ENCODE measurements at places on chromosomes 3 and 15.

DNA sequence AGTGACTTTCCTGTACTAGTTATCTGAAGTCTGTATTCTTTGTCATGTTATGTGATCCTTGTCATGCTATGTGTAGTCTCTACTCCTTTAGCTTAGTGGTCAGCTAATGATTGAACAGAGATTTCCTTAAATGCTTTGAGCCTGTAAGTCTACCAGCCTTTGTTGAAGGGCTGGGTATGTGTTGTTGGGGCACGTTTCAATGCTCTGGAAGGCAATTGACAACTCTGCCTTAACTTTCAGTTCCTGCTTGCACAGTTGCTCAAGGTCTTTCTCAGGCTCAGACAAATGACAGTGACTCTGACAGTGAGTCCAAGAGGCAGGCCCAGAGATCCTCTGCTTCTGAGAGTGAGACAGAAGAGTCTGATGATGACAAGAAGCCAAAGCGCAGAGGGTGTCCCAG is 89.3 kb downstream of the CHD2 start:
- no peak for DNase-seq

GRCh38 chr3:181176601-181177000 is 187.1 kb upstream of the DNAJC19 start:
- no peak for DNase-seq

DNA sequence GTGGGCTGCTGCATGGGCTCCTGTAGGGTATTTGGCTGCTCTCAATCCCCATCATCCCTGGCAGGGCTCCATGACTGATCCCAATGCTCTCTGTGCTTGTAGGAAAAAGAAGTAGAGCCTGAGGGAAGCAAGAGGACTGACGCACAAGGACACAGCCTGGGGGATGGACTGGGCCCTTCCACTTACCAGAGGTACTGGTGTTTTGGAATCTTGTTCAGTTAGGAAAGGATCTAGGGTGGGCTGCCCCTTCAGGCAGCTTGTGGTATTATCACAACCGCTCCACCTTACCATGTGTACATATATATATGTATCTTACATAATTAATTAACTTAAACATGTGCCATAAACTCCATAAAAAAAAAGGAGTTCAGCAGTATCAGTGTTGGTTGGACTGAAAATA is 1.3 kb downstream of the SLC28A2 start:
- DNase-seq: no peak

DNA sequence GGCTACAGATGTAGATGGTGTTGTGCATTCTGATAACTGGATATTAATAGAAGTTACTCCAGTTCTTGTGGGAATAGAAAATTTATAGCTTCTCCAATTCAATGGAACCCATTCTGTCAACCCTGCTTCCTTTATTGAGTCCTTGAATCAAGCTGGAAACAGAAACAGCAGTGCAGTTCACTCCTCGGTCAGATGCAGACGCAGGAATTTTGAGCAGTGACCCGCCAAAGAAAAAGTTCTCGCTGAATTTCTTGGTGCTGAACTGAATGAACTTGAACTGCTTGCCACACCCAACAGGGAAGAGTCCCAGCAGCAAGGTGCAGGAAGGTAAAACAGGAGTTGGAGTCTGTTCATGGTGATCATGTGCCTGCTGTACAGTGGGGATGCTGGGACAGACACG is 10.3 kb downstream of the HRH1 start:
- DNase-seq: no peak

GRCh38 chr15:84606653-84607120 is 5.9 kb downstream of the ZSCAN2 start:
- no peak for DNase-seq

DNA sequence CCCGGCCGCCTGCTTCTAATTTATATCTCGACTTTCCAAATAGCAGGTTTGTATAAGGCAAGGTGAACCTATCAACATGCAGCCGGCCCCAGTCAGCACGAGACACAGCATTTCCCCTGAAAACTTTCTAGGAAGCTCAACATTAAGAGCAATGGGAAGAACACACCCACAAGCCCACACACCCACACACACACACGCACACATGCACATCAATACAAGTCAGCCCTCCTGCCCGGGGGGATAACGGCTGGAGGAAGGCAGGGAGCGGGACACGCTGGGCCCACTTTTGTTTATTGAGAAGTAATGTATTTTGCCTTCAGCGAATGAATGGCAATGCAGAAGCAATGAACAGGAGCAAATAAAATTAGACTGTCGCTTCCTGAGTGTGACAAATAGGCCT is 83.5 kb downstream of the PCSK6 start:
- no peak for DNase-seq

- no peak for DNase-seq
These were observed 1.7 kb upstream of the RARB start for GRCh38 chr3:25426408-25426807.

DNA sequence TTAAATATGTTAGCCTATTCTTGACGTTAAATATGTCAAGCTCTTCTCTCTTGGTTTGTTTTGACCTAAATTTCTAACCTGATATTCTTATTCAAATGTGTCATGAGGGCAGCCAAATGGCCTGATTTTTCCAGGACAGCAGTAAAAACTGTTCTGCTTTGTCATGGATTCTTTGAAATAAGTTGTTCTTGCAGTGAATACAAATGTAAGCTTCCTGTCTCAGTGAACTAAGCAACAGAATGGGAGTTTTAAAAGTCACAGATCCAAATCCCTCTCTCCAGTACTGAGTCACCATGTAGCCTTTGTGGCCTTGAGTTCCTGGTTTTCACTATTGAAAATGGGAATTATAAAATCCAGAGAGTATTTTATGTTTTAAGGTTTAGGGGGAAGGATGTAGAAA is 301.8 kb downstream of the NLGN1 start:
- DNase-seq: no peak

DNA sequence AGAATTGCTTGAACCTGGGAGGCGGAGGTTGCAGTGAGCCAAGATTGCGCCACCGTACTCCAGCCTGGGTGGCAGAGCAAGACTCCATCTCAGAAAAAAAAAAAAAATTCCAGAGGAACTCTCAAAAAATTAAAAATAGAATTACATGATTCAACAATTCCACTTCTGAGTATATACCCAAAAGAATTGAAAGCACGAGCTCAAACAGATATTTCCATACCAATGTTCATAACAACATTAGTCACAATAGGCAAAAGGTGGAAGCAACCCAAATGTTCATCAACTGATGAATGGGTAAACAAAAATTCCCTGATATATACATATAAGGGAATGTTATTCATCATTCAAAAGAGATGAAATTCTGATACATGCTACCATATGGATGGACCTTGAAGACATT is 16.9 kb upstream of the MORF4L1 start:
- DNase-seq: no peak

GRCh38 chr15:49742381-49742780 is 121.5 kb downstream of the DTWD1 start:
- DNase-seq: no peak

GRCh38 chr3:13348661-13349396 is 71.3 kb downstream of the NUP210 start:
- no peak for DNase-seq

GRCh38 chr15:80906159-80906766 is 83.4 kb downstream of the MESD start:
- DNase-seq: no peak

- DNase-seq: no peak
These were observed 26.3 kb downstream of the ESYT3 start for GRCh38 chr3:138460536-138461205.

GRCh38 chr3:171801738-171802589 is 8.3 kb downstream of the PLD1 start:
- no peak for DNase-seq

GRCh38 chr3:31275583-31275982 is 257.1 kb upstream of the STT3B start:
- DNase-seq: no peak

DNA sequence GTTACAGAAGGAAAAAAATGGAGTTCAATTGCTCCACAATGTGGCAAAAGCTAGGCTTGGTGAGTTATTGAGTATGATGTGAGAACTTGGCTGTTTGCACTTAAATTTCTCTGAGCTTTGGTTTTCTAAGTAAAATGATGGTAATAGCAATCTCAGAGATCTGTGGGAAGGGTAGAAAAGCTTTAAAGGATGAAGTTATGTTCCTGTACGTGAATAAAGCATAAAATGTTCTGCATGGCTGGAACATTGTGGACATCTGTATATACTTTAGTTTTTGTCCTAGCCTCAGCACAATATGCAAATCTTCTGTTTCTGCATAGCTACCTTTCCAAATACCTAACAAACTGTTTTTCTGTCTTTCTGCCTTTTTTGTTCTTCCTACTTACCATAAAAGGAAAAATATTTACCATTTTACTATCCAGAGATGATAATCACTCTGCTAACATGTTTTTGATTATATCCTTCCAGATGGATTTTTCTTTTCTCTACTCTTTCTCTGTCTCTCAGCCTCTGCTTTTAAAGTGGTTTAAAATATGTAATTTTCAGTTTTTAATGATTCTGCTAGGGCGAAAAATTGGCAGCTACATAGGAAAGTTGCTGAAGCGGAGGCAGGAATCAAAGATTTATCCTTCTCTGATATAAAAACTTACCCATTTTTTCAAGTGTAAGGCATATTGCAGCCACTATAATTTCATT is 188.1 kb downstream of the FNDC3B start:
- DNase-seq: no peak

- no peak for DNase-seq
These were observed 99.8 kb downstream of the KCNH8 start for GRCh38 chr3:19248143-19248542.

- no peak for DNase-seq
These were observed 129.6 kb downstream of the FMN1 start for GRCh38 chr15:33064878-33065277.

- DNase-seq: no peak
These were observed 414.6 kb upstream of the ARPP21 start for GRCh38 chr3:35224565-35225295.

DNA sequence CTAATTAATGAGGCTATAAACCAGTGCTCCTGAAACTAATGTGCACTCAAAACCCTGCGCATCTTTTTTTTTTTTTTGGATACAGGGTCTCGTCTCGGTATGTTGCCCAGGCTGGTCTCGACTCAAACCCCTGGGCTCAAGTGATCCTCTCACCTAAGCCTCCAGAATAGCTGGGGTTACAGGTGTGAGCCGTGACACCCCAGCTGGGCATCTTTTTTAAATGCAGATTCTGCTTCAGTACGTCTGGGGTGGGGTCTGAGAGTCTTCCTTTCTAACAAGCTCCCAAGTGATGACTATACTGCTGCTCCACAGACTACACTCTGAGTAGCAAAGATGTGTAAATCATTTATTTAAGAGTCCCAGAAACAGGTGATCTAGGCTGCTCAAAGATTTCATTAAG is 73.0 kb downstream of the BFSP2 start:
- DNase-seq: no peak

- peak; percentile 40 for DNase-seq
These were observed 15.2 kb downstream of the LDHAL6B start for GRCh38 chr15:59221511-59222505.

DNA sequence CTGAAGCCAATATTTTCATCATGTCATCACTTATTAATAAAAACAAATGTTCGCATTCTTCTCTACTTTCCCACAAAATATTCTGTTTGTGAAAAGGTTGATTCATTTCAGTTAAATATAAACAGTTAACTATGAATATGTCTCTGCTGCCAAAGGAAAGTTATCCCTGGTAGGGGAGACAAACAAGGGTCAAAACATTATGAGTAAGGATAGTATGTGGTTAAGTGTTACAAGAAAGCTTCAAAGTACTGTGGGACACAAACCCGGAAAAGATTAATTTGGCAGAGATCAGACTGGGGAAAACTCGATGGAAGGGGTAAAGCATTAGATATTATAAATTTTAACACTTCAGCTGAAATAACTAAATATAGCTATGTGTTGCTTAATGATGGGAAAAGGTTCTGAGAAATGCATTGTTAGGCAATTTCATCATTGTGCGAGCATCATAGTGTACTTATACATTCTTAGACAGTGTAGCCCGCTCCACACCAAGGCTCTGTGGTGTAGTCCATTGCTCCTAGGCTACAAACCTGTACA is 436.5 kb upstream of the TBL1XR1 start:
- no peak for DNase-seq

DNA sequence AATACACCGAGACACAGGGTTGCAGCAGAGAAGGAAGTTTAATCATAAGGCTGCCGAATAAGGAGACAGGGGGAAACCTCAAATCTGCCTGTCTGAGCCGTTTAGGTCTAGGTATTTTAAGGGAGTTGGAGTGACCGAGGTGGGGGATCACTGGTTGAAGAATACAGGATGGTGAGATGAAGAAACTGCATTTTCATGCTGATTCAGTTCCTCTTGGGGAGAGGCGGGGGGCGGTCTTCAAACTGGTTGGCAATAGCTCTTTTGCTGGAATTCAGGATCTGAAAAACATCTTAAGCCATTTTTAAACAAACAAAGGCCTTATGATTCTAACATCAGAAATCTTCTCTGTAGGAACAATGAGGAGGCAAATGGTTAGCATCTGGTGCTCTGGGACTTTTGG is 699.5 kb upstream of the CFAP20DC start:
- DNase-seq: no peak

GRCh38 chr3:195307711-195308110 is 36.8 kb upstream of the XXYLT1 start:
- DNase-seq: no peak

DNA sequence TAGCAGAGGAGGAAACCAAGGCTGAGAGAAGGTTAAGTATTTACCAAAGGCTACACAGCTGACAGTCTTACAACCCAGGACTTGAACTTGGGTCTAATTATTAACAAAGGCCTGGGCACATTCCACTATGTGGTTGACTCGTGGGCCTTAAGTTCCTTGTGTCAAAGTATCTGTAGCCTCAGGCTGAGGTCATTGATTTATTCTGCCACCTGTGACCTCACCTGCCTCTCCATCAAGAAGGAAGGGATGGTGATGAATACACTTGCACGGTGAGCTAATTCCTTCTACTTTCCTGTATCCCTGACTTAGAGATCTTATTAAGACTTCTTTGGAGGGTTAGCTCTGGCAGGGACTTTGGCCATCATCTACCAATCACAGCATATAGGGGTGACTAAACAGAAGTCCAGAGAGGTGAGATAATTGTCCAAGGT is 19.9 kb upstream of the LRRC58 start:
- no peak for DNase-seq

DNA sequence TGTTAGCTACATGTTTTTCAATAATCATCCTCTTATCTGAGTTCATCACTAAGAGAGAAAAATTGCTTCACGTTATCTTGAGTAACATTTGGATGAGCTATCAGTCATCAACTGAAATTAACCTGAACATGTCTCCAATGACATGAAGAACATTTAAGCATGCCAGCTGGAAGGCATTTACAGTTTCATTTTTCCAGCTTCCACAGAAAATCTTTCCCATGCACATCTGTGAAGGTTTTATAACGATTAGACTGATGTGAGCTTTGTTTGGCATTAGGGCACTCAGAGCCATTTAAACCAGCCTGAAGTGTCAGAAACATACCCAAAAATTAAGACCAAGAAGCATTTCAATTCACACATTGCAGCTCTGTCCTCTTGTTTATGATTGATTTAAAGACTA is 235.8 kb upstream of the ARHGEF26 start:
- no peak for DNase-seq

- no peak for DNase-seq
These were observed 73.4 kb upstream of the HACD2 start for GRCh38 chr3:123658118-123658851.
